ENCODE measurements at places on chromosomes 1 and 21.

DNA sequence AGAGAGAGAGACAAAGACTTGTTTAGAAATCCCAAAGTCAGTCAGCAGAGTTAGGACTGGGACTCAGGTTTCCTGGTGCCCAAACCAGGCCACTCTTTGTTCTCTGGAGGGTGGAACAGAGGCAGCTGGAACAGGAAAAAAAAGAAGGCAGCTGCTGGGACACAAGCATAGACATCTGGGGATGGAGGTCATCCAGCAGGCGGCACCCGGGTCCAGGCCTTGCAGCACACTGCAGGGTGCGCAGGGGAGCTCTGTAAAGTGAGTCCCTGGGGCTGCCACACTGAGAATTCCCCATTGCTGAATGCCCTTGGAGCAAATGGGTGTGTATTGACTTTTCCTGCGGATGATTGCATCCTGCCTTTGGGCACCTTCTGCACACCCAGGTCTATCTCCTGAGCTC, 222.9 kb upstream of the CSF3R start:
- DNase-seq, result peak; percentile 62

GRCh38 chr1:172654535-172654934, 4.4 kb upstream of the FASLG start:
- no peak for DNase-seq

- peak; percentile 75 for DNase-seq
Measured at GRCh38 chr1:102191723-102192122, 195.0 kb upstream of the OLFM3 start.

DNA sequence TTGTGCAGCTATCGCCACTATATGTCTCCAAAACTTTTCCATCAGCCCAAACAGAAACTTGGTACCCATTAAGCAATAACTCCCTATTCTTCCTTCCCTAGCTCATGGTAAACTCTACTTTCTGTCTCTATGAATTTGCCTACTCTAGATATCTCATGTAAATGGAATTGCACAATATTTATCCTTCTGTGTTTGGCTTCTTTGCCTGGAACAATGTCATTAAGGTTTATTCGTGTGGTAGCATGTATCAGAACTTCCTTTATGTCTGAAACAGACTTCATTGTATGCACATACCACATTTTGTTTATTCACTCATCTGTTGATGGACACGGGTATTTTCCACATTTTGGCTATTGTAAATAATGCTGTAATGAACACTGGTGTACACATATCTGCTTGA, 40.7 kb upstream of the CD34 start:
- no peak for DNase-seq

GRCh38 chr1:153916297-153916696, 6.5 kb downstream of the GATAD2B start:
- DNase-seq, result no peak

DNA sequence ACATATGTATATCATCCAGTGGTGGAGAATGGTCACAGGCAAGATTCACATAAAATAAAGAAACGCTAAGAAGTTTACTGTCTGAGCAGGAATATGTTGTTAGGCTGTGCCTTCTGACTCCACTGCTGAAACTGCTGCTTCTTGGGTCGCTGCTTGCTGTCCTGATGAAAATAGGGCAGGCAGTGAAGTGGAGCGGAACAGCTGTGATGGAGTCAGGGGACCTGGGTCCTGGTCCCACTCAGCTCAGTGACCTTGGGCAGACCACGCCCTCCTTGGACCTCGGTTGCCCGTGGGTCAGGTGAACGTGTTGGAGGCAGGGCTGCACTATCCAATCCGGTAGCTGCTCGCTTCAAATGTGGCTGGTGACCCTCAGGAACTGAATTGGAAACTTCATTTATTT, 33.4 kb upstream of the IFFO2 start:
- DNase-seq, result no peak

Measured in DMS153 (cell line).